ENCODE measurements at places on chromosomes 6 and 20.

DNA sequence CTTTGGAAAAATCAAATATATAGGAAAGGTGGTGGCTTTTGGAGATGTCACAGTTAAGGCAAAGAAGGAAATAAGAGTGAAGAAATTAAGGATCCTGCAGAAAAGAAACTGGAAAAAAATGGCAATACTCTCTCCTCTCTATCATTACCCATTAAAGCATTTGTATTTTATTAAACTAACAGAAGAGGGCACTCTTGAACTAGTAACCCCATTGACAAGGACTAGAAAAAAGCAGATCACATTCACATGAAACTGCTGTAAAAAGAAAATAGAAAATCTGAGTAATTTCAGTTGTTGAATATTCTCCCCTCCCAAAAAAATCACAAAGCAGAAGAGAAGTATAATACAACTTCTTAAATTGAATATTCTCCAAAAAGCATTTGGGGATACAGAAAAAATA is 104.1 kb upstream of the SLC35B3 start:
- no peak for DNase-seq

DNA sequence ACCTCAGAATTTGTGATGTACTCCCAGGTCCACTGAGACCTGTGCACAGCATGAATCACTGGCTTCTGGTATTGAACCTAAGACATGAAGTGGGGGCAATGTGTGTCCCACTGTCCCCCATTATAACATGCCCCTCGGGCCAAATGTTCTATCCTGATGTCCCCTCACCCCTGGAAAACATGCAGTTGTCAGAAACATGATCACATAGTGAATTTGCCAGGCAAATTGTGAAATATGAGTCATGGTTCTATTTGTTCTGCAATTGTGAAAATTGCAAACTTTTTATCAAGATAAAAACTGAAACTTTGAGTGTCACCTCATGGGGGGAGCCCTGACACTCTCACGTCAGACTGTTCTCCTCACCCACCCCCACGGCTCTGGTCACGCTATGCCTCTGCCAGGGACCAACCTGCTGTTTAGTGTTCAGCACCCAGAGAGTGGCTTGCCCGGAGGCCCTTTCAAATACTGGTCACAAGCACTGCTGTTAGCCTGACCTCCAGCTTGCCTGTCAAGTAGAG is 305.3 kb downstream of the CLIC5 start:
- DNase-seq = no peak

GRCh38 chr6:143673669-143674068 is 4.1 kb upstream of the PHACTR2 start:
- no peak for DNase-seq

DNA sequence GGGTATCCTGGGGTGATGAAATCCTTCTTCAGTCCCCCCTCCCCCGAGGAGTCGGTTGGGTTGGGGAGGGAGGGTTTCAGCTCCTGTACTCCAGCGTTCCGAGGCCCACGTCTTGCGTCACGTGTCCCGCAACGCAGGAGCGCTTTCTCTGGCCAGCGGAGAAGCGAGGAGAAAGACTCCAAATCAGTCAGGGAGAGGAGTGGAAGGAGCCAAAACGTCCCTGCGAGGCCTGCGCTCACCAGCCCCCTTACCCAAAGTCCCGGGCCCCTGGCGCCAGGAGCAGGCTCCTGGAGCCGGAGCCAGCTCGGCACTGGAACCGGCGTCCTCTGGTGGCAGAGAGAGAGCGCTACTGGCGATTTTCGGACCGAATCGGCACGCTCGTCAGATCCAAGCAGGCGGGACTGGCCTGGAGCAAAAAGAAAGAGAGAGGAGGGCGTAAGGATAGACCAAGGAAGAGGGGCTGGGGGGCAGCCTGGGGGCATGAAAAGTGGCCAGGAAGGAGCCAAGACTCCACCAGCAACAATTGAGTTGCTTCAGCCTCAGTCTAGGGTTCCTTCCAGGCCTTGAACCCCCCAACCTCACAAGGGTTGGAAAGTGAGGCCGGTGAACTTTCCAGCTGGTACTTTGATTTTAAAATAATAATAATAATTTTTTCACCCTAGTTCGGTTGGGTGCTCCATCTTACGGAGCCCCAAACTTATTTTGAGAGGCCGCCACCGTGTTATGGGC is at the start of gene GNAS:
Gene GNAS (plus strand): TSS at position 174 of the 729 bp plus-strand sequence.
- DNase-seq = no peak

DNA sequence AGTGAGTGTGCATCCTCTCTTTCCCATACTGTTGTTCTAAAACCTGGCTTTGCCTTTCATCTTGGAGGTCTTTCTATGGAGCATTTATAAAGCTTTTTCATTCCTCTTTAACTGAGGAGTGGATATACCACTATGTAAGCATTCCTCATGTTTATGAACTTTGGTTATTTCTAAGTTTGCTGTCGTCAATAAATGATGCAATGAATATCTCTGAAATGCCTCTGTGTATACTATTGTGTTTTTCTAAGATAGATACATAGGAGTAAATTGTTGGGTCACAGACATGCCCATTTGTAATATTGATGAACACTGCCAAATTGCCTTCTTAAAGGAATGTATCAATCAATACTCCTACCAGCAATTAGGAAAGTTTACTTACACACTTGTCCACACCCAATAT is 53.9 kb downstream of the SLC22A2 start:
- no peak for DNase-seq

DNA sequence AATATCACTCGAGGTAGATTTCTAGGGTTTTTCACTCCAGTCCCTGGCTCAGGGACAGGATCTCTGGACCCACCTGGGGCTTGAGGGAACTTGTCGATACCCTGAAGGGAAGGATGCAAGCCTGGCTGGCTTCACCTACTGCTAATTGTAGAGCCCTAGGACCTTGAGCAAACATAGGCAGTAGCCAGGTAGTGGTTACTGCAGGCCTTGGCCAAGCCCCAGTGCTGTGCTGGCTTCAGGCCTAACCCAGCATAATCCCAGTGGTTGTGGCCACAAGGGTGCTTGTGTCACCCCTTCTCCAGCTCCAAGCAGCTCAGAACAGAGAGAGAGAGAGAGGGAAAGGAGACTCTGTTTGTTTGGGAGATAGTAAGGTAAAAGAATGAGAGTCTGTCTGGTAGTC is 5.8 kb upstream of the MCM9 start:
- no peak for DNase-seq

DNA sequence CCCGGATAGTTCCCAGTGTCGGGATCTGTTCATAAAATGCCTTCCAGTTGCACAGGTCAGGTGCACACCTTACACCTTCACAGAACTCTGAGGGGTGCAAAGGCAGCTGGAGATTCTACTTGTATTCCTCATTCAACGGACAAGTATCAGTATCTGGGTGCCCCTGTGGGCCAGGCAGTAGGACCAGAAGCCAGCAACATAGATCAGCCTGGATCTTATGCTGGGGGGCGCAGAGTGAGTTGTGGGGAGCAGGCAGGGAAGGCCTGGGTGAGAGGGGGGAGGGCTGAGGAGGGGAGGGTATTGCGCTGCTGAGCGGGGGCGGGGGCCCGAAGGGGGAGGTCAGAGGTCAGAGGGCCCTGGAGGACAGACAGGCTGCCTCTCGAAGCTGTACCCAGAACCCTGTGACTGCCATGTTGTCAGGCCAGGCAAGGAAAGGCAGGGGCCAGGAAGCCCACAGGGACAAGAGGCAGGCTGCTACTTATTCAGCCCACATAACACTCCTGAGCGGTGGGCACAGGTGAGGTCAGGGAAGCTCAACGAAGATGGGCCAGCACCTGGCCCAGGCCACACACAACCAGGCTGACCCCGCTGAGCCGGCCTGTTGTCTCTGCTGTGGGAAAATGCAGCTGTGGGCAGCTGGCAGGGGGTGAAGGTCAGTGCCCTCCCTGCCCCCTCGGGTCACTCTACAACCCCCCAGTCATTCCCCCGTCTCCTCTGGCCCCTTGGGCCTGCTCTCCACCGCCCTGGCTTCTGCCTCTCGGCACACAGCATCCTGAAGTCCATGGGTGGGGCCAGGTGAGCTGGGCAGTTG is 1.1 kb downstream of the OPRL1 start:
- no peak for DNase-seq

DNA sequence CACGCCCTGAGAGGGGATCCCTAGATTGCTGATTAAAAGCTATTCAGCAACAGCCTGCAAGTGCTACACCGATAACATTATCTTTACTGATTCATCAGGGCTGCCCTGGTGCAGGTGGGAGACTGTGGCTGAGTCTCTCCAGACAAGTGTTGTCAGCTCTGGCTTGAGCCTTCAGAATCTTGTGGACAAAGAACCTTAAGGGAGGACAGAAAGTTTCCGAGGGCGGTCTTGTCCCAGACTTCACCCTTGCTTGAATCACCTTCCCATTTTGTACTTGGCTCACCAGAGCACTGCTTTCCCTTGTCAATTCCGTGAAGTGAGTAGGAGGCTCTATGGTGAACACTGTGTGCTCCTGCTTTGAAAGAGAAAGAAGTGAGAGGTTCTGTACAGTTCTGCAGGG is 88.6 kb upstream of the PCSK2 start:
- no peak for DNase-seq

DNA sequence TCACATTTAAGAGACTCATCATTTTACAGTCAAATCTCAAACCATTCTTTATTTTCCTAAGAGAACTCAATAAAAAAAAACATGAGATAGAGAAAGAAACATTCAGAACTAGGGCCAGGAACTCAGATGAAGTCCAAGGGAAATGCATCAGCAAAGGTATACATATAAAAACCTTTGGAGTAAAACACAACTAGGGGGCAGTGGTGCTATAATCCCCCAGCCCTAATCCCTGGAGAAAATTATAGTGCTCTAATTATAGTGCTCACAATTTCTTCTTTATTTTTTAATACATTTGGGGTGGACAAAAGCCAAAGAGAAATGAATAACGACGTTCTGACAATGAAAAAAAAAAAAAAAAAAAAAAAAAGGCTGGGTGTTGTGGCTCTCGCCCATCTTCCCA is 100.6 kb upstream of the EMILIN3 start:
- no peak for DNase-seq

DNA sequence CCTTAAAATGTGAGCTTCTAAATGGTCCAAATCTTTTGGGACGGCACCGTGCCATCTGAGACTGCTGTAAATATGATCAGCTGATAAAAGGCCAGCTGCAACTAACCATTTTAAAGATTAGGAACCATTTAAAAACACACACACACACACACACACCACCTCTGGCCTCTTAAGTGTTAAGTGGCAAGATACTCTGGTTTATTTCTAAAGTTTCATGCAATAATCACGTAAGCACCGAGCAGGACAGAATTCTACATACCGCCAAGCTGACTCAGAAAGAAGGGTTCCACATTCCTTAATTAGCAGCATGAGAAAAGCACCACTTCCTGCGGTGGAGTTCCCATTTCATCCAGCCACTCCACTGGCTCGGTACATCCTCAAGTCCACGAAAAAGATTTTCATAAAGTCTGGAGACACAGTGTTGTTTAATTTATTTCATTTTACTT is 17.8 kb upstream of the ZNF217 start:
- no peak for DNase-seq

GRCh38 chr20:43725666-43726065 is 1.1 kb downstream of the GTSF1L start:
- no peak for DNase-seq

- no peak for DNase-seq
Observed at GRCh38 chr6:126633373-126633772, 293.5 kb downstream of the CENPW start.

- no peak for DNase-seq
Observed at GRCh38 chr20:63443606-63444395, 28.7 kb downstream of the KCNQ2 start.

- DNase-seq = peak; percentile 63
Observed at GRCh38 chr6:112286010-112286409, 31.6 kb upstream of the LAMA4 start.
